ENCODE measurements at places on chromosomes 4 and X. TPM values are rescaled to one million over a fixed set of nuclear protein-coding genes. Genes with fewer than 3 reads are reported as not detected.

The CLGN gene
- 0.07 TPM for total RNA-seq

The RBM47 gene
- 3.0 TPM for total RNA-seq

The GATA1 gene
- not detected for total RNA-seq

The USP27X gene
- 3.6 TPM for total RNA-seq

The AVPR2 gene
- total RNA-seq = not detected

The DCAF12L1 gene
- not detected for total RNA-seq

The GRPR gene
- total RNA-seq = 0.14 TPM

The PHOX2B gene
- not detected for total RNA-seq

The ZFP92 gene
- total RNA-seq = 1.0 TPM

The XAGE1A gene
- total RNA-seq = not detected

The MAGEA11 gene
- not detected for total RNA-seq

The HEPH gene
- not detected for total RNA-seq

The FAM47A gene
- total RNA-seq = not detected

The DCK gene
- 79.2 TPM for total RNA-seq

The RADX gene
- total RNA-seq = 6.0 TPM

The SSX5 gene
- not detected for total RNA-seq

The LRRC66 gene
- total RNA-seq = 0.12 TPM

The RBMXL3 gene
- not detected for total RNA-seq

The BLOC1S4 gene
- 21.8 TPM for total RNA-seq

The MAOA gene
- not detected for total RNA-seq

The AMBN gene
- not detected for total RNA-seq

The PAGE5 gene
- not detected for total RNA-seq

The APLN gene
- 0.48 TPM for total RNA-seq

The SNCA gene
- 14.2 TPM for total RNA-seq

The CFP gene
- total RNA-seq = 47.5 TPM

The CEP44 gene
- total RNA-seq = 18.7 TPM

The NIPAL1 gene
- total RNA-seq = 1.1 TPM

The ABLIM2 gene
- 0.43 TPM for total RNA-seq

The OCIAD2 gene
- 138 TPM for total RNA-seq

The CENPVL2 gene
- total RNA-seq = not detected

The CXCL6 gene
- total RNA-seq = not detected

The EDA2R gene
- 2.3 TPM for total RNA-seq

The MXRA5 gene
- not detected for total RNA-seq

The UBA1 gene
- total RNA-seq = 165 TPM

The ETDA gene
- not detected for total RNA-seq

The CLDN22 gene
- not detected for total RNA-seq

The ODAPH gene
- not detected for total RNA-seq

The HSFX1 gene
- total RNA-seq = 0.88 TPM

The PPP1R3F gene
- 10.8 TPM for total RNA-seq

The PRR27 gene
- not detected for total RNA-seq

The PNCK gene
- 0.87 TPM for total RNA-seq

The PABPC5 gene
- total RNA-seq = not detected

The LNX1 gene
- total RNA-seq = not detected

The HMGB3 gene
- total RNA-seq = 52.0 TPM

The CACNA1F gene
- 0.50 TPM for total RNA-seq

The MAPK10 gene
- total RNA-seq = not detected

The IL2 gene
- 0.31 TPM for total RNA-seq

The SLC38A5 gene
- total RNA-seq = 73.0 TPM

The CTAG1B gene
- not detected for total RNA-seq

The CXorf49 gene
- total RNA-seq = not detected

The ALB gene
- total RNA-seq = not detected

The TMSB15A gene
- total RNA-seq = 1.1 TPM

All from activated naive CD4-positive, alpha-beta T cell treated with anti-CD3 and anti-CD28 coated beads, Interleukin-2, amount 10 ng/mL, durations not matched to agents 5 hours and 36 hours (primary cell).